NCI-H510A treated with DMSO at 0.1 percent for 48 hours (cell line): ENCODE measurements at places on chromosomes 16 and 17.
A peak's percentile ranks its signal among the peaks of the same experiment; 100 is the strongest.

GRCh38 chr16:69150146-69150865 lies 17.9 kb downstream of the UTP4 start:
- peak; percentile 36 for DNase-seq

GRCh38 chr17:66353937-66354401 lies 51.6 kb downstream of the PRKCA start:
- no peak for DNase-seq

DNA sequence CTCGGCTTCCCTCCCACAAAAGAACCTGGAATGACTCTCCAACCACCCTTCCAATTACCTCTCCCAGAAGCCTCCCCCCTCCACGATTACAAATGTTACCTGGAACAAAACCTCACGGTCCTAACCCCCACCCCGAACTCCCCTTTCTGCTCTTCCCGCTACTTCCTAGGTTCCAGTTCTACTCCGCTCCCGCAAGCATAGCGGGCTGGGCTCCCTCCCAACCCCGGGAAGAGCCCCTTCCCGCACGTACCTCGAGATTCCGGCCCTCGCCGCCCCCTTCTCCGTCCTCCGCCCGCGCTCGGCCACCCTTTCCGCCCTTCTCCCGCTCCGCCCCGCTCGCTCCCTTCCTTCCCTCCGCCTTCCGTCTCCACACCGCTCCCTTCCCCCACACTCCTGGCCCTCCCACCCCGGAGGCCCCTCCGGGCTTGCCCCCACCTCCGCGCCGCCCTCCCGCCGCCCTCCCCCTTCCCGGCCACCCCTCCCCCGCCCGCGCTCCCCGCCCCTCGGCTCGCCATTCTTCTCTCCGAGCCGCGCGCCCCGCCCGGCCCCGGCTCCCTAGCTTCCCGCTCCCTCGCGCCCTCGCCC lies 457 bp downstream of the CHTF8 start:
- peak; percentile 42 for DNase-seq

- DNase-seq: no peak
Observed at GRCh38 chr16:13510425-13511151, 409.4 kb upstream of the ERCC4 start.

DNA sequence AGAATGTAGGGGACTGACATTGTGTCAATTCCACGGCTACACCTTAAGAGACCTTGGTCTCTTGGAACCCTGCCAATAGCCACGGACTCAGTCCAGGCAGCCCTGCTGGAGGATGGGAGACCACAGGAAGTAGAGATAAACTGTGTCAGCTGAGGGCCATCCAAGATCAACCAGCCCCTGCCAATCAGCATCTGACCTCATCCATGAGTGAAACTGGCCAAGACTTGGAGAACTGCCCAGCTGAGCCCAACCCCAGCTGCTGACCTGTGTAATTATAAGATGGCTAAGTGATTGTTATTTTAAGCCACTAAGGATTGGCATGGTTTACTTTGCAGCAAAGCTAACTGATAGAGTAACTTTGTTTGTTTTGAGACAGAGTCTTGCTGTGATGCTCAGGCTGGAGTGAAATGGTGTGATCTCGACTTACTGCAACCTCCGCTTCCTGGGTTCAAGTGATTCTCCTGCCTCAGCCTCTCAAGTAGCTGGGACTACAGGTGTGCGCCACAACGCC lies 13.3 kb upstream of the YWHAE start:
- DNase-seq: peak; percentile 22
